Posterior cingulate gyrus (tissue), 11 donors: ENCODE measurements at places on chromosomes 12 and 14.

DNA sequence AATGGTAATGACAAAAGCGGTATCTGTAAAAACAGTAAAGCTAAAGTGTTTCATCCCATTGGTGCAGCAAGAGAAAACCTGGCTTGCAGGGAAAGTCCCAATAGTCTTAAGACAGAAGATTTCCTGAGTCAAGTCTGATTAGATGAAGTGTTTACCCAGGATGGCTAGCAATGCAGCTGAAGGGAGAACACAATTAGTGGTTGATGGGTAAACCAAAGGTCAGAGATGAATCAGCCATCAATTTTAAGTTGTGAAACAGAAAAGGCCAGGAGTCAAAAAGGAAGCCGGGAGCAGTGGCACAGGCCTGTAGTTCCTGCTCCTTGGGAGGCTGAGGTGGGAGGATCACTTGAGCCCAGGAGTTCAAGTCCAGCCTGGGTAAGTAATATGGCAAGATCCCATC is 52.6 kb downstream of the SEC23A start:
- no peak for DNase-seq

GRCh38 chr12:5478081-5478706 is 46.3 kb downstream of the NTF3 start:
- DNase-seq = no peak

- DNase-seq = no peak
Observed at GRCh38 chr14:73757381-73757780, 43.2 kb upstream of the PNMA1 start.

DNA sequence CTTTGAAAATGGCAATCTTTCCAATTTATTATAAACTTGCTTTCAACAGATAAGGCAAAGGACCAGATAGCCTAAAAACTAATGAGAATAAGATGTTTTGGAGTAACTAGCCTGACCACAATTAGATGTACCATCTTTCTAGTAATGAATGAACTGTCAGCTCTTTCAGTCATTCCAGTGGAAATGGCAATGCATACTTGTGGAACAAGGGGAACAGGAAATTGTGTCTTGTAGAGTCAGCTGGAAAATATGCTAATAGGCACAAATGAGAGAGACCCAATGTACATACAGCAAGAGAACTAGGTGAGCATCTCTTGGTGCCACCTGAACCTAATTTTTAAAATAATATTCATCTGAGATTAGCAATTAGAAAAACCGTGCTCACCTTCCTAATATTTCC is 76.1 kb upstream of the GPHB5 start:
- DNase-seq = no peak

- no peak for DNase-seq
Observed at GRCh38 chr12:76402259-76402658, 54.0 kb upstream of the BBS10 start.

GRCh38 chr12:105729926-105730325 is 399.4 kb downstream of the C12orf75 start:
- DNase-seq = no peak

GRCh38 chr14:52391881-52392615 is 77.9 kb downstream of the PTGER2 start:
- DNase-seq = no peak

DNA sequence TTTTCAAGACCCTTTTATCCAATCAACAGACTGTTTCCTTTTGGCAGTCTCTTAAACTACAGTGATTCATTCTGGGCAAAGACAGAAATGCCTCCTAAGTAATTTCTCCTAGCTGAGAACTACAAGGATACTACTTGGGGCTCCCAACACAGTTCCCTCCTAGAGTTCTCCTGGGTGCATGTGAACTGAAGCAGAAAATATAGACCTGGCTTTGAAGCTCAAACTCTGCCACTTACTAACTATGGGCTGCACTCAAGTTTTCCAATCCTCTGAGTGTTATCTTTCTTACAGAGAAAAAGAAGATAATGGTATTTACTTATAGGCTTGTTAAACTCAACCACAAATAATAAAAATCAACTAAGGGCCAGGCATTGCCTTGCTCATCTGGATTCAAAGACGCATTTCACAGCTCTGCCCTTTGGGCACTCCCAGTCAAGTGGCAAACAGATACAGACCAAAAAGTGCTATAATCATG is 97.6 kb downstream of the EFCAB11 start:
- DNase-seq = no peak

DNA sequence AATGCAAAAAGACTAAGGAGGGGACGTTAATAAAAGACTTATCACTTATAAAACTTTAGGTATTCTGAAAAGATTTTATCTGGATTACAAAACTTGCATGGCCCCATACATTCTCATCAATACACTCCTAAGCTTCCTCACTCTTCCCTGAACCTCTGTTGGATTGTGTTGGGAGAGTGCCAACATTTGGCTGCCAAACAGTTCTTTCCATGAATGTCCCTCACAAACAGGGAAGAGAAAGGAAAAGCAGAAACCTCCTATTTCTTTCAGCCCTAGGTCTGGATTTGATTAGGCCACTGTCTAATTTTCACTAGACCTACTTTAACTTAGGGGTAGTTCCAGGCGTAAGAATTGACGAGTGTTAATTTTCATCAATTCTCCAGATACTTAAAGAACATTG is 11.7 kb downstream of the PTHLH start:
- no peak for DNase-seq

DNA sequence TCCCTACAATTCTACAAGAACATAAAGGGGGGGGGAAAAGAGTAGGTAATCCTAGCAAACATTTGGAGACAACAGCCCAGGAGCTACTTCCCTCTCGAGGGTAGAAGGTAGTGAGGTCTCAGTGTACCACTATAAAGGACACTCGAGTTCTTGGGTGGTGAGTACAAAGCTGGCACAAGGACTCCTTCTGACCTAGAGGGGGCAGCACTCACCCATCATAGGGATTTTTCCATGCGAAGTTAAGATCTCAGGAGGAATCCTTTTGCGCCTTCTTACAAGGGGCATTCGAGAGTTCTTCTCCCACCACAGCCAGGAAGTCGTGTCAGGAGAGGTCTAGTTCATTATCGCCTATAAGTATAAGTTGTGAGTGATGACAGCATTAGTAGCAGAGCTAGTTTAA is 200.2 kb upstream of the RBM19 start:
- DNase-seq = no peak

GRCh38 chr14:104680806-104681688 is 8.4 kb upstream of the INF2 start:
- peak; percentile 83 for DNase-seq

- no peak for DNase-seq
Observed at GRCh38 chr12:100110276-100110675, 32.4 kb downstream of the BLTP3B start.

- DNase-seq = no peak
Observed at GRCh38 chr14:71250791-71251190, 343.5 kb downstream of the PCNX1 start.

- DNase-seq = no peak
Observed at GRCh38 chr12:25480145-25480544, 72.9 kb downstream of the LMNTD1 start.

DNA sequence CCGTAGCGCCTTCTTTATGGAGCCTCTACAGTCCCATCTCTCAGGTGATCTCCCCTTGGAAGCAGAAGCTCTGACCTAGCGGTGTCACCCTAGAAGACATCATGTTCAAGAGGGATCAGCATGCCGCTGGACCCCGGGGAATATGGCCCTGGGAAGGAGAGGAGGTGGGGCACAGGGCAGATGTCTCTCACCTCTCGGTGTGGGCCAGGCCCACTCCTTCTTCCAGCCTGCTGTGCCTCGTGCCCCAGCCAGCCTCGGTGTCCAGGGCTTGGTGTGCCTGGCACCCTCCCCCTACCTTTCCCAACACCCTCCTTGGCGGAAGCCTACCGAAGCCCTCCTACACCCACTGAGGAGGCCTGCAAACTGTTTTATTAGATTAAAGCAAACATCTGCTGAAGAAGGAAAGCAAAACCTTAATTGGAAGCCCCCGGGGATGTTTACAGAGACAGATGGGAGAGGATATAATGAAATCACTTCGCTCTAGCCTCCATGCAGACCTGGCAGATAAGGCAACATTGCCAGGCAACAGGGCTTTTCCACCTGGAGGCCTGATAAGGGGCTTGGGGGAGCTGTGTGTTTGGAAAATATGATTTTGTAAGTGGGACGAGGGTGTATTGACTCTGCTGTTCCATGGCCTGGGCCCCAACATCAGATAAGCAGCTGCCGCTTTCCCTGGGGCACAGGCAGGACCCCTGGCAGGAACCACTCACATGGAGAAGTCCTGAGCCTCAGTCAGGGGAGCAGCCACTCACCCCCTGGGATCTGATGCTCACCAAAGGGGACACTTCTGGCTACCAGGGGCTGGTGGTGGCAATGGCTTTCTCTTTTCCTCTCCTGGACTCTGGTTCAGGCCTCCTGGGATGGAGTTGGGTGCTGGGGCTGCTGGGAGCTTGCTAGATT is 5.7 kb upstream of the CHGA start:
- no peak for DNase-seq

- no peak for DNase-seq
Observed at GRCh38 chr14:24705840-24706239, 71.8 kb upstream of the GZMB start.

GRCh38 chr14:90508036-90508435 is 111.2 kb downstream of the CALM1 start:
- no peak for DNase-seq

GRCh38 chr14:43795600-43796228 is 711.4 kb downstream of the FSCB start:
- no peak for DNase-seq

- DNase-seq = no peak
Observed at GRCh38 chr12:86729739-86730138, 473.5 kb upstream of the MGAT4C start.

DNA sequence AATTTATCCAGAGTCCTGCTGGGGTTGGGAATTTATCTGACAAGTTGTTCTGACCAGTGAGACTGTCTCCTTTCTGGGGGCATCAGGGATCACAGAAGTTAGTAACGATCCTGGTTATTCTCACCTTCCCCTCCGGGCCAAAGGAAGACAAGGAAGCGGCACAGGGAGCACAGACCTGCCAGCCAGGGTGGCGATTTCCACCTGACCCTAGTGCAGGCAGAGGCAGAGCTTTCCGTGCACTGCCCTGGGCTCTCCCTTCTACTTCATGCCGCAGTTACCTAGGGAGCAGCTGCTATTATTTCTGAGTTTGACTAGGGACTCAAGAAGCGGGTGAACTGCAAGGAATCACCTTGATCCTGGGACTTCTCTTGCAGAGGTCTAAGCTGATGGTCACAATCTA is 7.4 kb downstream of the TMEM106C start:
- DNase-seq = no peak

- DNase-seq = no peak
Observed at GRCh38 chr12:92668739-92669138, 34.0 kb upstream of the PLEKHG7 start.

DNA sequence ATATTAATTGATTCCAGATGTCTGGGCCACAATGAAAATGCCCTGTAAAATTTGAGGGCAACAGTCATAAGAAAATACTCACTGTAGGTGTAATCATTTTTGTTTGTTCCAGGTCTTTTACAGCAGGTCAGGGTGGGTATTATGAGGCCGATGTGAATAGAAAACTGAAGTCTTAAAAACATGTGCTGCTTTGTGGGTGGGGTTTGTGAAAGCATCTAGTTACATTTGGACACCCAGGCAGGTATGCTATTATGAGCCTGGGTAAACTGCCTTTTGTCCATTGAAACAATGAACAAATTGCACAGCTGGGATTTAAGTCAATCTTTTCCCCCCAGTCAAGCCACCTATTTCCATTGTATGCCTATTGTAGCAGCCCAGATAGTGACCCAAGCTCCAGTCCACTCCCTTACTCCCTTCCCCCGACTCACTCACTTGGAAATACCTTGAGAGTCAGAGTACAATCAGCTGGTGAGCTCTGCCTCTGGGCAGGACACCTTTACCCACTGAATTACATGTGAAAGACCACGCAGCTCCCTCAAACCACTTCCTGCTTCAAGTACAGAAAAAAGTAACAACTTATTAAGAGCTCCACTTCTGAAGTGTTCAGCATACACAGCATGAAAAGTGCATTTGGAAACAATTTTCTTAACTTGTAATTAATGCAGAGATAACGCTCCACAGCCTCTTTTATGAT is 1.8 kb downstream of the IGF1 start:
- DNase-seq = no peak

DNA sequence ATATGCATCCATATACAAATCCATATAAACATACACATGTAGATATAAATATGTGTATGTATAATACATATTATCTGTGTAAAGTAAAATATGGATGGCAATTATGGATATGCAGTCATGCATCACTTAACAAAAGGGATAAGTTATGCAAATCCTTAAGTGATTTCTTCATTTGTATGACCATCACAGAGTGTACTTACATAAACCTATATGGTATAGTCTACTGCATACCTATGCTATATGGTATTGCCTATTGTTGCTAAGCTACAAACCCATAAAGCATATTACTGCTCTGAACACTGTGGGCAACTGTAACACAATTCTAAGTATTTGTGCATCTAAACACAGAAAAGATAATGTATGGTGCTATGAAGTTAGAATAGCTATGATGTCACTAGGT is 227.2 kb downstream of the SLC6A15 start:
- no peak for DNase-seq

GRCh38 chr12:68393417-68393816 is 61.3 kb upstream of the MDM1 start:
- no peak for DNase-seq

- DNase-seq = no peak
Observed at GRCh38 chr12:10102322-10102721, 3.5 kb upstream of the CLEC1A start.

DNA sequence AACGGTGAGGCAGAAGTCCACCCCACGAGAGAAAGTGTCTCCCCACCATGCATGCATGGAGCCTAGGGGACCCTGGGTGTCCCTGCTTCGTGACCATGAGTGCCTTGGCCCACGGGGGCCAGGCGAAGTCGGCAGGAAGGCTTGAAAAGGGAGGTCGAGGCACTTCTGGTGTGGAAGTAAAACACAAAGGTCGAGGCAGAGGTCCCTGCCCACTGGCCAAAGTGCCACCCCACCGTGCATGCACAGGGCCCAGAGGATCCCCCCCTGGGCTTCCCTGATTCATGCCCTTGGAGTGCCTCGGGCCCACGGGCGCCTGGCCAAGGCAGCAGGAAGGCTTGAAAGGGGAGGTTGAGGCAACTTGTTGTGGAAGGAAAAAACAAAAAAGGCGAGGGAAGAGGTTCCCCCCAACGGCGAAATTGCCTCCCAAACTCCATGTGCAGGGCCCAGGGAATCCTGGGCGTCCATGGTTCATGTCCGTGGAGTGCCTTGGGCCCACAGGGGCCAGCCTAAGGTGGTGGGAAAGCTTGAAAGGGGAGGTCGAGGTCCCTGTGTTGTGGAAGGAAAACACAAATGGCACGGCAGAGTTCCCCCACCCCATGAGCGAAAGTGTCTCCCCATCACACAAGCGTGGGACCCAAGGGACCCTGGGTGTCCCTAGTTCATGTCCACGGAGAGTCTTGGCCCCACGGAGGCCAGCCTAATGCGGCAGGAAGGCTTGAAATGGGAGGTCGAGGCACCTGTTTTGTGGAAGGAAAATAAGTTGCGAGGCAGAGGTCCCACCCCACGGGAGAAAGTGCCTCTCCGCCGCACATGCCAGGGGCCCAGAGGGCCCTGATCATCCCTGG is 372.1 kb downstream of the ALG10 start:
- peak; percentile 58 for DNase-seq

DNA sequence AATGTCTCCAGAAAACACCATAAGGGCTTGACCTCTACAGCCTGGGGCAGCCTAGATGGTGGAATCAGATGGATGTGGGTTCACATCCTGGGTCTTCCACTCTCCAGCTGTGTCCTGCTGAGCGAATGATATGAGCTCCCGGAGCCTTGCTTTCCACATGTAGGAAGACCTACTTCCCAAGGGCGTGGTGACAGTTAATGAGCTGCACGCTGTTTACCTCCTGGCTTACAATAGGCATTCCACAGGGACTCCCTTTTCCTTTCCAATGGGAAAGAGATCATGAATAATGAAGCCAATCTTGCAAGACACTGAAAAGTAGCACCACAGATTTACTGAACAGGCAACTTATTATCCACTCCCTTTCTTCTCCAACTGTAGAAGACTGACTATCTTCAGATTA is 46.1 kb downstream of the TMTC1 start:
- no peak for DNase-seq
